ENCODE measurements at places on chromosomes 4 and X.

- DNase-seq = no peak
These were observed 1222.7 kb upstream of the TENM3 start for GRCh38 chr4:181020456-181020855.

GRCh38 chr4:67568820-67569219 lies 10.3 kb downstream of the STAP1 start:
- no peak for DNase-seq

GRCh38 chr4:44861756-44862155 lies 135.4 kb upstream of the GNPDA2 start:
- no peak for DNase-seq

- no peak for DNase-seq
These were observed 910 bp downstream of the ANK2 start for GRCh38 chr4:113050371-113050755.

DNA sequence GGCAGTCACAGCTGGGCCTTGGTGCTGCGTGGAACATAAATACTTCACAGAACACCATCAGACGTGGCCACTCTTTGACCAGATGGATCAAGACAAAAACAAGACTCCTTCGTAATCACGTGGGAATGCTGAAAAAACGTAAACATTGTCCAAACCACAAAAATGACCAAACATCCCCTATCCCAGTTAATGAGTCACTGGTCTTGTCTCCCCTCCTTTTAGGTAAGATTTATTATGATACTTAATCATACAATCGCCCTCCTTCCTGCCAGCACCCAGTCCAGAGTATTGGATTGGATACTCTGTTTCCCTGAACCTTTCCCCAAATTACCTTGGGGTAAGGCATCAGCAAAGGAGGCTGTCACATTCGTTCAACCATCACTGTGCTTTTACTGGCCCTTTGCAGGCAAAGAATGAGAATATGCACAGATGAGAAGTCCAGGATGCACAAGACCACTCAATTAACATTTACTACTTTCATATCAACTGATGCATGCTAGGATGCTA lies 601 bp upstream of the TCEANC start:
- no peak for DNase-seq

- DNase-seq = no peak
These were observed 8.9 kb downstream of the MTHFD2L start for GRCh38 chr4:74166818-74167217.
